NCI-H524 (cell line): ENCODE measurements at places on chromosomes 7 and 10.

GRCh38 chr10:51462076-51462779, 237.2 kb downstream of the CSTF2T start:
- no peak for DNase-seq

GRCh38 chr7:80435521-80435920, 76.3 kb downstream of the GNAT3 start:
- no peak for DNase-seq

DNA sequence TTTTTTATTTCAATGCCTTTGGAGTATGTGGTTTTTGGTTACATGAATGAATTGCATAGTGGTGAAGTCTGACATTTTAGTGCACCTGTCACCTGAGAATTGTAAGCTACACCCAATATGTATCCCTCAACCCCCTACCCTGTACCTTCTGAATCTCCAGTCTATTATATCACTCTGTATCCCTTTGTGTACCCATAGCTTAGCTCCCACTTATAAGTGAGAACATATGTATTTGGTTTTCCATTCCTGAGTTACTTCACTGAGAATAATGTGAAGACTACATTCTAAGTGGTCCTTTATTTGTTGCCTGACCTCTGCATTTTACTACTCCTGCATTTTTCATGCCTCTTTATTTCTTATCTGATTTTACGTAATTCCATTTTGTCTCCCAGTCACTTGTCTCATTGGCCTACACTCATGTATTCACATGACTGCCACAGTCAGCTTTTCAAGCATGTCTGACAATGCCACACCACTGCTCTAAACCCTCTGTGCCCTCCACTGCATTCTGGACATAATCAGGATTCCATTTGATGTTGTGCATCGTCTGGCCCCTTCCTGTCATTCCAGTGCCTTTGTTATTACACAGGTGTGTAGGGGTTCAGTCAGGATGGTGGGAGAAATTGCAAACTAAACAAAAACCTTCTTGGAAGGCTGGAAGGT, 1325.5 kb downstream of the XPNPEP1 start:
- DNase-seq, result no peak

GRCh38 chr10:63464402-63465292, 1.1 kb downstream of the JMJD1C start:
- no peak for DNase-seq

- no peak for DNase-seq
Observed at GRCh38 chr7:2954433-2954853, 89.2 kb downstream of the CARD11 start.

DNA sequence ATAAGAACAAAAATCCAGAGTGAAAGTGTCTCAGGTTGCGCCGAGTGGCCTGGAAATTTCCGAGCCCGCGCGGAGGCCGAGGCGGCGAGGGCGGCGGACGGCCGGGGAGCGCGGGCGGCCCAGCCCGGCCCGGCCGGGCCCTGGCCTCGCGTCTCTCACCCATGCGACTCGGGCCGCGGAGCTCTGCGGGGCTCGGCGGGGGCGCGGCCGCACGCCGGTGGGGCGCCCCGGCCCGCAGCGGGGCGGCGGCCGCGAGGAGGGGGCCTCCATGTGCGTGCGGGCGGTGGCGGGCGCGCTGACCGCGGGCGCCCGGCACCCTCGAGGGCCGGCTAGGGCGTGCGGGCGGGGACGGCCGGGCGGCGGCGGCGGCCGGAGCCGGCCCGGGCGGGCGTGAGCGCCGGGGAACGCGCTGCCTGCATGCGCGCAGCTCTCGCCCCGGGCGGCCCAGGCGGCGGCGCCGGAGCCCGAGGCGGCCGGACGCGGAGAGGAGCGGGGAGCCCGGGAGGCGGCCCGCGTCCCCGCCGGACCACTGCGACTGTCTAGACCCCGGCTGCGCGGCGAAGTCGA, 302 bp upstream of the EN2 start:
- DNase-seq, result no peak

DNA sequence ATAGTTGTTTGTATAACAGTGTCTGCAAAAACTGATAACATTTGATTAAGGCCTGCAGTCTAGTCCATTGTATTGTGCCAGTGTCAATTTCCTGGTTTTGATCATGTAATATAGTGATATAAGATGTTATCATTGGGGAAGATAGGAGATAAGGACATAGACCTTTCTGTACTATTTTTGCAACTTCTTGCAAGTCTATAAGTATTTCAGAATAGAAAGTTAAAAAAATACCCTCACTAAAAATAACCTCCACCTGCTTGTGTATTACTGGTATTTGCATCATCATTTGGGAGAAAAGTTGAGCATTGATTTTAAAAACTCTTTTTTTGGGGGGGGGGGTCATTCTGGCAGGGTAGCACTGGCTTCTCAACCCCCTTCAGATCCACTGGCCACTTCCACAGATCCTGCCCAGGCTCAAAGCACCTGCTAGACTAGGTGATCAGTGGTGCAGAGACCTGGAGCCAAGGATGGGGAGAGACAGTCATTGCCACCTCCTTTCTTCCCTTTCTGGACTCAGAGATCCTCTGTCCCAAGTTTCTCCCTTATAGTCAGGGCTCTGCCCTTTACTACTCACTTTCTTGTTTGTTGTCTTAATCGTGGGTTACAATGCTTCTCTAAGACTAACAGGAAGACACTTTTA, 103.0 kb downstream of the RBM20 start:
- DNase-seq, result no peak

DNA sequence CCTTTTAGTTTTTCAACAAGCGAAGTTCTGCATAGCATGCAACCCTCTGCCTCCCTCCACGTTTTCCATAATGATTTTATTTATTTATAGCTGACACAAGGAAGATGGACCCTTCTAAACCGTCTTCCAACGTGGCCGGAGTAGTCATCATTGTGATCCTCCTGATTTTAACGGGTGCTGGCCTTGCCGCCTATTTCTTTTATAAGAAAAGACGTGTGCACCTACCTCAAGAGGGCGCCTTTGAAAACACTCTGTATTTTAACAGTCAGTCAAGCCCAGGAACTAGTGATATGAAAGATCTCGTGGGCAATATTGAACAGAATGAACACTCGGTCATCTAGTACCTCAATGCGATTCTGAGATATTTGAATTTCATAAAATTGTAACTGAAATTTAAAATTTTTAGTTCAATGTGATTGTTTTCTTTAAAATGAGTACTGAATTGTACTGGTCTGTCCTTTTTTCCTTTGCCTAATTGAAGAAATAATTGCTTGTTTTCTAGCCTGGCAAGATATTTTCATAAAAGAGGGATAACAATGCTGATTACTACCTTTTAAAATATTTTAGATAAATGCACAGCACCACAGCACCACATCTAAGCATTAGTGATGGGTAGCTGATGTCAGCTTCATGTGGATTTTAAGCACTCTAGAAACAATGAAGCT, 41.5 kb upstream of the SLC39A12 start:
- DNase-seq, result peak; percentile 61

GRCh38 chr7:36602934-36603887, 121.1 kb downstream of the AOAH start:
- DNase-seq, result no peak

DNA sequence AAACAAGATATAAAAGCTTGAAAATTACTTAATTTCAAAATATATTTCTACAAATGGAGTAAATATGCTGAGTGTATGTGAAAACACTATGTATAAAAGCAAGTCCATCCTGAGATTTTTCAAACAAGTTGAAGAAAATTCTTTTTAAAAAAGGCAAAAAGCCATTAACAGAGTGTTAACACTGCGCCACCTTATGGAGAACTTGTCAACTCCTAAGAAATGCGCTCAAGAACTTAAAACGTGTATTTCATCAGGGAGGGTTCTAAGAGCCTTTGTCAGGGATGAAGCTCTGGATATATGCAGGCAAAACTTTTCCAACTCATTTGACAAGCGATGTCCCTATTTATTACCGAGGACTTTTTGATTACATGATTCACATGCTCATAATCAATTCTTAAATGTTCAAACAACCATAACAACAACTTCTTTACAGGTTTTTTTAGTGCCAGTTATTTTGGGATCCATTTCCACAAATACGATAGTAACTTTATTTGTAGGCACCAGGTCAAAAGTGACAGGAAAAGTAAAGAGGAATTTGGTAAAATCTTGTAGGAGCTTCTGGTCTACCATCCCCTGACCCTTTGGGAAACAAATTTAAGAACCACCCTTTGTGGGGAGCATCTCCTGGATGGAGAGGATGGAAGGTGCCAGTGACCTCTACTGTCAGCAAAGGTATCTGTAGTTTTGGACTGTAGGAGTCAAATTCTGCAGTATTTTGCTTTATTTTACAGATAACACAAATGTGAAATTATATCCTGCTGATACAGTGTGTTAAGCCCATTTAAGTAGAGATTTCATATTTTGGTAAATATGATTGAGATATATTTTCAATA, 23.2 kb downstream of the CALCR start:
- DNase-seq, result no peak

DNA sequence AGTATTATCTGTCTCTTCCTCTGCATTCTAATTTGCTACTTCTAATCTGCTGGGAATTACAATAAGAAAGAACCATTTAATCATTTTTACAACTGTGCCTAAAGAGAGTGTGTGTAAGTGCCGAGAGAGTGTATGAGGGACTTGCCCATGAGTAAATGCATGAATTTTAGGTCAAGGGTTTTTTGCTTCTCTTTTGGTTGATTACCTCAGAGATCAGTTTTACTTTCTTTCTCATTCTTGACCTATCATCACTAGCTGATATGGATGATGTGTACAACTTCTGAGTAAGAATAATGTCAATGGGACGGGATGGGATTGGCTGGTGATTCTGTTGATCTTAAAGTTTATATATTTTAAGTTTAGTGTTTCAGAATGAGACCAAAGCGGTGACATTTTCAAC, 47.8 kb downstream of the IKZF1 start:
- no peak for DNase-seq

DNA sequence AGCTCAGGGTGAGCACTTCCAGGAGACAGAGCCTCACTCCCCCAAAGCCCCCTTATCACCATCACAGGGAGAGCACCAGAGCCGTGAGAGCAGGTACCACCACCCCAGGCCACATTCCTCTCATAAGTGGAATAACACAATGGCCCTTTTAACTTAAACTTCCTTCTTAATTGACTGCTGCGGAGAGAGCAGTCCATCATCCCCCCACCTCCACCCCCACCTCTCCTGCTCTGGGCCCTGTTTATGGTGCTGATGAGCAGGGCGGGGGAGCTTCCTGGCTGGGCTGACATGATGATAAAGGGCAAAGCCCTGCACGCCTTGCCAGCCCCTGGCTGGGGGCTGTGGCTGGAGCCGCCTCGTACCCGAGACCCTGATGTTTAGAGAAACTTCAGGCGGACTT, 81.4 kb upstream of the PODXL start:
- no peak for DNase-seq

- no peak for DNase-seq
Observed at GRCh38 chr7:98702021-98702420, 84.9 kb downstream of the NPTX2 start.

DNA sequence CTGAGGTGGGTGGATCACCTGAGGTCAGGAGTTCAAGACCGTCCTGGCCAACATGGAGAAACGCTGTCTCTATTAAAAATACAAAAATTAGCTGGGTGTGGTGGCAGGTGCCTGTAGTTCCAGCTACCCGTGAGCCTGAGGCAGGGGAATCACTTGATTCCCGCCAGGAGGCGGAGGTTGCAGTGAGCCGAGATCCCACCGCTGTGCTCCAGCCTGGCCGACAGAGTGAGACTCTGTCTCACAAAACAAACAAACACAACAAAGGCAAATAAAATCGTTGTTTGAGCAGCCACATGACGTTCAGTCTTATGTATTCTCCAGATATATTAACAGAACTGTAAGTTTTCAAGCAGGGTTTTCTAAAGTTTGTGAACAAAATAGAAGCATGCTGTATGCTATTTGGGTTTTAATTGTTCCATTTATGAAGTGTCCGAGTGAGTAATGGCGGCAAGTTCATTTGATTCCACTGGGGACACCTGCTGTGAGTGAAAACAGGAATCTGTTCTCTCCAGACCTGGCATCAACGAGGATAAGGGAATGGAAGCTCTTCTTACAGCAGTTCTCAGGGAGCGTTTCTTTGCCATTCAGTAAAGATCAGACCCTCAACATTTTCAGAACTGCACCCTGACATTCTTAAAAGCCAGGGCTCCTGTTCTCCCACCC, 122.5 kb upstream of the PITRM1 start:
- peak; percentile 3 for DNase-seq
